ENCODE measurements at places on chromosomes 1 and 21.

- DNase-seq = no peak
Measured at GRCh38 chr1:205791568-205792180, 16.4 kb upstream of the RAB29 start.

DNA sequence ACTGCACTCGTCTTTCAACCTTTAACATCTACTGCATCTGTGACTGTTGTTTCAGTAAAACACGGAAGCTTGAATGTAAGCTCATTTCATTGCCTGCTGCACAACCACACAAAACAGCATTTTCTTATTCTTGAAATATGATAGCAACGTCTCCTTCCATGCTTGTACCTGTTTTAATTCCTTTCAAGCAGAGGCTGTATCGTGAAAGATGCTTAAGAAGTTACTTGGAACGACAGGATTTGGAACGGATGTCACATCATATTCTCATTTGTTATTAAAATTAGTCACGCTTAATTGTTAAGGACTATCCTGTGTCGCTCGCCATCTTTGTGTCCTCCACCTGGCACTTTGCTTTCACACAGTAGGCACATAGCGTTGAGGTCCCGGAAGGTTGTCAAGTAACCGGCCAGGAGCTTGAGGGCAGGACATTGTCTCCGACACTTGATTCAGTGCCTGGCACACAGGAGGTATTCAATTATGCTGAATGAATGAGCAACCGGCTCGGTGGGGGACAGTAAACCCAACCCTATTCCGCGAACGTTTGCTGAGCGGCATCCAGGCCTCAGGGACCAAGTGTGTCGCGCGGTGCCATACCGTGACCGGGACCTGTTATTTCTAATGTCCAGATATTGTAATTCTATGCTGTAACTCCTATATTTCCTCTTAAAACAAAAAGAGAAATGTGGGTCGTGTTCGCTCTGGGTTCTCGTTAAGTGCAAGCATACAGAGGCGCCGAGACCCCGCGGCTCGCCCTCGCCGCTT lies 499 bp upstream of the SH3GLB1 start:
- no peak for DNase-seq

- DNase-seq = no peak
Measured at GRCh38 chr1:89146721-89147120, 20.8 kb upstream of the GBP2 start.

DNA sequence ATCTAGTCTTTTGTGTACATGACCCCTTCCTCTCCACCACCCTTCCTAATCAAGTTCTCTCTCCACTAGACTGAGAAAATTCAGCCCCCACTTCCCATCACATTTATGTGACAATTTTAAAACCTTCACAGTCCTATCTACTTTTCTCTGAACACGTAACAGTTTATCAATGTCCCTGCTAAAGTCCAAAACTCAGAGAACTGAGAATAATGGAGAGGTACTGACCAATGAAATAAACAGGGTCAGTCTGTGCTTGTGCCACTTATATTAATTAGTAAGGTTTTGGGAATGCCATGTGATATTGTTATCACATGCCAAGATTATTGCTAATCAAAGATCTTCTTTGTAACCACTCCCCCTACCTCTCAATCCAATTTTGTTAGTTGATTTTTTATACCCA lies 164.2 kb upstream of the KIAA0040 start:
- no peak for DNase-seq

DNA sequence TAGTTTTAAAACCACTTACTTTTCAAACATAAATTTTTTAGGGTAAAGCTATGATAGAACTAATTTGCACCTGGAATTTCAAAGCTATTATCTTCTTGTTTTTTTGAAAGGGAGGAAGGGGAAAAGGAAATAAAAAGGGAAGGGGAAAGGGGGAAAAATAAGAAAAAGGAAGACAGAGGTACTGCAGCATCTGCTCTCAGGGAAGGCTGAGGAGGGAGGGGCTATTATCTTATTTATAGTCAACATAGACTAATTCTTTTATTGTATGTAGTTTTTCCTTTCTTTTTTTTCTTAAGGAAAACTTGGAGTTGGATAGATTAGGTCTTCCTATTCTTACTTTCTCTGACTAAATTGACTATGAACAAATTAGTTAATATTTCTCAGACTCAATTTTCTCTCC lies 41.5 kb upstream of the ZYG11A start:
- DNase-seq = no peak

GRCh38 chr1:159132271-159132881 lies 39.0 kb upstream of the CADM3 start:
- peak; percentile 14 for DNase-seq

DNA sequence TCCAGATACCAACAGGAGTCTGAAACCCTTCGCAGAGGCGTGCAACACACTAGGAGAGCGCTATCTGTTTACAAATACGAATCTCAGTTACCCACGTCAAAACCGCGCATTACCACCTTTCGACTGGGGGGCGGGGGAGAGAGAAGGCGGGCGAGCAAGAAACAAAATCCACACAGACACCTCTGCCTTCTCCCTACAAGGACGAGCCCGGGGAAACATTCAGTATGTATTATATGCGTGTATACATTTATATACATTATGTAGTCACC lies 722 bp downstream of the TUT4 start:
- DNase-seq = peak; percentile 46

DNA sequence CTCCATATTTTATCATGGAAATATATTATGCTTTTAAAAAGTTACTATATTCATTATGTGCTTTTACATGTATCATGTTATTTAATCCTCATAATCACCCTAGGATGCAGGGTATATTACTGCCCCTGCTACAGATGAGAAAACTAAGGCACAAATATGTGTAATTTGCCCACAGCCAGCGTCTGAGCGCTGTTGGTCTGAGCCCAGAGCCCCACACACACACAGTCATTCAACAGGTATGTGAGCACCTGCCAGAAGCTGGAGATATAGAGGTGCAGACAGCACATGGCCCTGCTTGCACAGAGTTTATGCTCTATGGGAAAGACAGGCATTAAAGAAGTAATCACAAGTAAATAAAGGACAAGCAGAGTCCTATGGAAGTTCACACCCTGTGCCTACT lies 49.8 kb upstream of the SEC16B start:
- DNase-seq = no peak

GRCh38 chr1:175873290-175873935 lies 130.0 kb upstream of the TNR start:
- DNase-seq = no peak

GRCh38 chr1:161738627-161739287 lies 10.8 kb upstream of the DUSP12 start:
- DNase-seq = no peak

DNA sequence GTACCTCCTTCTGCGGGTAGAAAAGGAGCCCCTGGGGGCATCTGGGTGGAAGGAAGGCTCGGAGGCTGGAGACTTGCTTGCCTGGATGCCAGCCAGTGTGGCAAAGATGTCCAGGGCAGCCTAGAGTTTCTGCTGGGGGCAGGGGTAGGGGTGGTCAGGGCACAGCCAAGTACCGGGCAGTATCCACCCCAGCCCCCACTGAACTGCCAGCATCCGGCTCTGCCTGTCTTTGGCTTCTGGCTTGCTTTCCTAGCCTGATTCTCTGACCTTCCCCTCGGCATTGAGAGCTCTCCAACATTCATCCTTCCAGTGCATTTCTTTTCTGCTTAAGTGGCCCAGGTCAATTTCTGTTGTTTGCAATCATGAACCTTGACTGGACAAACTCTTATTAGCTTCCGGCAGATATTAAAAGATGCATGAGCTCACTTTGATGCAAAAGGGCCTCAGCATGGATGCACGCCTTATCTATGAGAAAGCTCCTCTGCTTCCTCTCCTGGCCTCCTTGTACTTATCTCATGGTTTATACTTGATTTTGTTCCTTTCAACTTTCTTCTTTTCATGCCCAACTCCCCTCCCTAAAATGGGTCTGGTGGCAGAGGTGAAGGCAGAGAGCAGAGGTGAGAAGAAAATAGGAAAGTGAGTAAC lies 116.9 kb downstream of the HLCS start:
- DNase-seq = no peak

GRCh38 chr1:184513966-184514365 lies 127.1 kb downstream of the C1orf21 start:
- no peak for DNase-seq

GRCh38 chr1:118989006-118989815 lies 1.1 kb upstream of the TBX15 start:
- no peak for DNase-seq

DNA sequence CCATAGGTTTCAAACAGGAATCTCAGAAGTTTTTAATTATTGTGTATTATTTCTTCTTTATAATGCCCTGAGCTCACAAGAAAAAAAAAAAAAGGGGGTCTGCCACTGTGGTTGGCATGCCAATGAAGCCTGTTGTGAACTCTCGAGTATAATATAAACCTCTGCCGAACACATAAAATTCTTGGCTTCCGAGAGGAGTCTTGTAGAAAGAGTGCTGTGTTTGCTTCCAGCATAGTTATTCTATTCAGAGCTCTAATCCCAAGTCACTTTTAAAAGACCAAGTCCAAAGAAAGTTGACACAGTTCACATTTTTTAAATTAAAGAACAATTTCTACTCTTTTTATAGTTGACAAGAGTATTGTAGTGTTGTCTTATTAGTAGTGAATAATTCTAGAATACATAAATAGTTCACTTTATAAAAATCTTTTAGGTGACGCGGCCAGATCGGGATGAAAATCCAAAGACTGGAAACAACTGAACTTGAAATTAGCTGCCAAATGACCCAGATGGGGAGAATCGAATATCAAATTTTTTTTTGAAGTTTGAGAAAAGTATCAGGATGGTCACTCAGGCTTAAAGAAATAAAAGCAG lies 293.2 kb downstream of the DUSP10 start:
- DNase-seq = no peak

DNA sequence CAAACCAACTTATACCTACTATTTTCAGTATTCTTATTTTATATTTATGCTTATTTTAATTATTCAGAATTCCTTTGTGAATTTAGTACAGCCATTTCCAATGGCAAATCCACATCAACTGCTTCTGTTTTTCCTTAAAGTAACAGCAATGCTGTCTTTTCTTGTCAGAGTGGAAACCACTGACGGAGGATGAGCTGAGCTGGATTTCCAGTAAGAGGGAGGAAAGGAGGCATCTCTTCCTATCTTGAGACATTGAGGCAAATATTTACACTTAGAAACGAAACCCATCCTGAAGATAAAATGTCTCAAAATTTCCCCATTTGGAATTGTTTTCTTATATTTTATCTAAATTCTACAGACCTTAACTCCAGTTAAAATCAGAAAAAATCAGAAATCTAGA lies 66.1 kb upstream of the SLC44A3 start:
- DNase-seq = no peak

DNA sequence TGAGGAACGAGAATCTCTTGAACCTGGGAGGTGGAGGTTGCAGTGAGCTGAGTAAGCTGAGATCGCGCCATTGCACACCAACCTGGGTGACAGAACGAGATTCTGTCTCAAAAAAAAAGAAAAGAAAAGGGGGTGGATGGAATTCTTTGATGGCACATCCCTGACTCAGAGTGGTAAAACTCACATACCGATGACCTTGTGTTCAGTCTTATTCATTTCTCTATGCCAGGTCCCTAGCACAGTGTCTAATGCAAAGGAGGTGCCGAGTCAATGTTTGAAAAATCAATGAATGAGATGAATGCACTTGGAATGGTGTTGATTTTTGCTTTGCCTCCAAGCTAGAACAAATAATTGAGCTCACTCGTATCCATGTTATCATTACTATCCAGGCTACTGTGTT lies 18.5 kb upstream of the FAM20B start:
- DNase-seq = no peak

- no peak for DNase-seq
Measured at GRCh38 chr1:228359613-228360532, 46.8 kb downstream of the TRIM11 start.

DNA sequence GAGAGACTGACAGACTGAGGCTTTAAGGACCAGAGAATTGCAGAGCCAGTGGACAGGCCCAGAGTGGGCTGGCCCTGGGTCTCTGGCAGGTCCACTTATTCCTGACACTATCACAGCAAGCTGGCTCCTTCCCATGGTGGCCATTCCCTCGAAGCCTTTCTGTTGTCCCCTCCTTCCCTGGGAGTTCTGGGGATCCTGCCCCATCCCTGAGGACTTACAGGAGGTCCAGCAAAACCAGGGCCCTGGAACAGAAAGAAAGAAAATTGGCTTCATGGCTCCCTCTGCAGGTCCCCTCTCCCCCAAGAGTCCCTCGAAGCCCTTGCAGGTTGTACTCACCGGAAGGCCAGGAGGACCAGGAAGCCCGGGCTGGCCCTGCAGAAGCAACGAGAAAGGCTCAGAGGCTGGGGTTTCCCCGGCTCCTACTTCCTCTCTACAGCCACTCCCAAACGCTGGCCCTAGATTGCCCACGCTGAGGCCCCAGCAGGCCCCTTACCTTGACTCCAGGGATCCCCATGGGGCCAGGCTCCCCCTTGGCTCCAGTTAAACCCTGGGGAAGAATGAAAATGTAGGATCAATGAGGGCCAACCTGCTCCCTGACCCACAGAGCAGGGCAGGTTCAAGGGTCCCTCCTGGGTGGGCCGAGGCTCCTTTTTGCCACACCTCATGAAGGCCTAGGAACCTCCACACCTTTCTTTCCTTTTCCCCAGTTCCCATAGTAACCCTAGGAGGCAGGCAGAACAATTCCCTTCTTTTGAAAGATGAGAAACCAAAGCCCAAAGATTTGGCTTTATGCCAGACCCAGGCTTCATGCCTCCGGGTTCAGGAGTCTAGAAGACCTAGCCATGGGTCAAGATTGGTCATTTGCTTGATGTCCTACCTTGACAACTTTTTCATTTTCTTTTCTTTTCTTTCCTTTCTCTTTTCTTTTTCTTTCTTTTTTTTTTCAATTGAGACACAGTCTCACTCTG lies 4.6 kb downstream of the COL9A2 start:
- no peak for DNase-seq

DNA sequence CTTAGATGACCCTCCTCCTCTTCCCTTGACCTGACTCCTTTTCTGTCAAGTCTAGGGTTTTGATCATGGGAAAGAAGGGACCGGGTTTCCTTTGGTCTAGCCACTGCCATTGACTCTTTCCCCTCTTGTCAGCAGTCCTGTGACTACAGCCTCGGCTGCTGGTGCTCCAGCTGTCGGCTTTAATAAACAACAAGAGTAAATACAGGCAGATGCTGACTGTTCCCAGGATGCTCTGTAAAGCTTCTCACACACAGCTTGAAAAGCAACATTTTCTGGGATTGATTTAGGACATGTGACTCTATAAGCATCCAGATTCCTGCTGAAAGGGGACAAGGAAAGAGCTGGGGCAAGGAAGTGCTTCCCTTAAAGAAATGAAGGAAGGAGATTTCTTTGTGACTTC lies 53.5 kb upstream of the CTTNBP2NL start:
- DNase-seq = no peak

DNA sequence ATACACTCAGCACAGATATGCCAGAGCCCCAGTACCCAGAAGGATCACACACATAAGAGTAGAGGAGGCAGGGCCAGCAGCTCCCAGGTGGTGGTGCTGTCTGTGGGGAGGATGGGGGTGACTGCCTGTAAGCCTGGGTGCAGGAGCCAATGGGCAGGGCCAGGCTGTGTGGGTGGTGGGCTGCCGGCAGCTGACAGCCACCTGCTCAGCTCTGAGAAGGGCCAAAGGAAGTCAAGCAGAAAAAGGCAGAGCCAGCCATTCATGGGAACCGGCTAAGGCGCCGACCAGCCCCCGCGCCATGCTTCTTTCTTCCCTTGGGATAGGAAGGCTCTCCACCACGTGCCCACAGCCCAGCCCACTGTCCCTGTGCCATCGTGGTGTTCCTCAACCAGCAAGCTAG lies 14.1 kb downstream of the PIK3C2B start:
- no peak for DNase-seq
